Activated CD8-positive, alpha-beta memory T cell treated with anti-CD3 and anti-CD28 coated beads for 4 hours (primary cell): ENCODE measurements at places on chromosomes 3 and 15.

DNA sequence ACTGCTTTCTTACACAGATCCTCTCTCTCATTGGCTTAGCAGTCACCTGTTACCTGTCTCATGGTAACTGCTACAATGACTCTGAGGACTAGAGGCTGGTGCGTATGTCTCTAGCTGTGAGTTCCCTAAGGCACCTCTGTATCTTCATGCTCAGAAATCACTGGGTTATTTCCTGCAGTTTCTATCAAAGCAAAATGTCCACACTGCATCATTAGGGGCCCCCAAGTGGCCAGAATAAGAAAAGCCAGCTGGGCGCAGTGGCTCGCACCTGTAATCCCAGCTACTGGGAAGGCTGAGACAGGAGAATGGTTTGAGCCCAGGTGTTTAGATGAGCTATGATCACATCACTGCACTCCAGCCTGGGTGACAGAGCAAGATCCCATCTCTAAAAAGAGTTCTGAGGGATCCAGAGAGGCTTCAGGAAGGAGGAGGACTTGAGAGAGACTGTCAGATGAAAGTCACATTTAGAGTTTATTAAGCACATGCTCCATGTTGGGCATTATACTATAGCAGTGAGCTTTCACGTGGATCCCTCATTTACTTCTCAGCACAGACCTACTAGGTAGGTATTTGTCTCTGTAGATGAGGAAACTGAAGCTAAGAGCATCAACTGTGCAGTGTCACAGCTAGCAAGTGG, 2.3 kb upstream of the VPS18 start:
- DNase-seq: no peak

DNA sequence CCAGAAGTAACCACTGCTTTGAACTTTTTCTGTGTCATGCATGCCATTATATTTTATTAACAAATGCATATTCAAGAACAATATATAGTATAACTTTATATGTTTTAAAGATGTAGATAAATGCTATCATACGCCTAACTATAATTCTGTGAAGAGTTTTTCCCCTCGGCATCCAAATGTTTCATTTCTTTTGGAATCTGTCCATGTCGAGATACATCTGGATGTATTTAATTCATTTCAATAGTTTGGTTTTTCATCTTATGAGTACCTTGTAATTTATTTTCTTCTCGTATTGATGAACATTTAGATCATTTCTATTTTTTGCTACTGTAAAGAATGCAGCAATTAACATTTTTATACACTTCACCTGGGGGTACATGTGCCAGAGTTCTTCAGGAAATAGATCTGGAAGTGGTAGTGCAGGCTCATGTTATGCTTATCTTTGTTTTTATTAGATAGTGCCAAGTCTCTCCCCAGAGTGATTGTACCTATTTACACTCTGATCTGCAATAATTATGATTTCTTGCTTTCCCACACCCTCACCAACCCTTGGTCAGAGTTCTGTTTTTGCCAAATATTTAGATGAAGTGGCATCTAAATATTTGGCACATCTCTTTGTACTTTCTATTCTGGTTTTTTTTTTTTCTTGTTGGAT, 29.7 kb downstream of the USP13 start:
- no peak for DNase-seq

GRCh38 chr3:66083784-66084213, 45.1 kb upstream of the MAGI1 start:
- DNase-seq: no peak

DNA sequence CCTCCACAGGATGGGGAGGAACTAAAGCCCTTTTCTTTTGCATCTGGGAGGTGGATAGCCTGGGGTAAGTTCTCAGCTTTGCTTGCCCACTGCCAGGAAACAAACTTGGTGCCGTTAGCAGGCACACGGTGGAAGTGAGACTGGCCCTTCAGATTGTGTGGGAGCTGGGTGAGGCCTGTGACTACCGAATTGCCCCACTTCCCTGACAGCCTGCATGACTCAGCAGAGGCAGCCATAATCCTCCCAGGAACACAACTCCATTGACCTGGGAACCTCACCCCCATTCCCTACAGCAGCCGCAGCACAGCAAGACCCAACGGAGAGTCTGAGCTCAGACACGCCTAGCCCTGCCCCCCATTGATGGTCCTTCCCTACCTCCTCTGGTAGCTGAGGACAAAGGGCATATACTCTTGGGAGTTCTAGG, 282.6 kb downstream of the KLF13 start:
- DNase-seq: no peak

DNA sequence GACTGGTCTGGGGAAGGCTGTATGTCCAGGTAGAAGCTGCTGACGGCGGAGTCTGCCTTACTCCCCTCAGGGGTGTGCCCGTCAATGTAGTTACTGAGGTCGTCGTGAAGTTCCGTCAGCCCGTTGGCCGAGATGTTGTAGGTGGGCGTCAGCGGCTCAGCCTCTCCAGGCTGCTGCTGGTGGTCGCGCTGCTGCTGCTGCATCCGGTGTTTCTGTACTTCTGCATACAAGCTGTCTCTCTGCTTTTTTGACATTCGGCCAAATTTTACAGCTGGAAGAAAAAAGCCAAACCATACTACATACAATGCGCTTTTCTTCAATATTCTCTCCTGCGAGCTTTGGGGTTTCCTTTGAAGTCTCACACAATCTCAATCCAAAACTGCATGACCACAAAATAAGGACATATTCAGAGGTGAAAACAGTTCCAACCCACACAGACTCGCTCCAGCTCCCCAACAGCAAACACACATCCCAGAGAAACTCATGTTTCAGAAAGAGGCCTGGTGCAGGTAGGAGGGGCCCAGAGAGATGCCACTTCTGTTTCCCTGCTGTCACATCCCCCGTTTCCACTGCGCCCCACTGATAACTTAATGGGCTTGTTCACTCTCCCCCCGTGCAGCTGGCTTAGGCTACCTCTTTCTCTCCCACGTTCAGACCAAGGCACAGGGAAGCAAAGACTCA, 32.5 kb upstream of the ICE2 start:
- DNase-seq: no peak

DNA sequence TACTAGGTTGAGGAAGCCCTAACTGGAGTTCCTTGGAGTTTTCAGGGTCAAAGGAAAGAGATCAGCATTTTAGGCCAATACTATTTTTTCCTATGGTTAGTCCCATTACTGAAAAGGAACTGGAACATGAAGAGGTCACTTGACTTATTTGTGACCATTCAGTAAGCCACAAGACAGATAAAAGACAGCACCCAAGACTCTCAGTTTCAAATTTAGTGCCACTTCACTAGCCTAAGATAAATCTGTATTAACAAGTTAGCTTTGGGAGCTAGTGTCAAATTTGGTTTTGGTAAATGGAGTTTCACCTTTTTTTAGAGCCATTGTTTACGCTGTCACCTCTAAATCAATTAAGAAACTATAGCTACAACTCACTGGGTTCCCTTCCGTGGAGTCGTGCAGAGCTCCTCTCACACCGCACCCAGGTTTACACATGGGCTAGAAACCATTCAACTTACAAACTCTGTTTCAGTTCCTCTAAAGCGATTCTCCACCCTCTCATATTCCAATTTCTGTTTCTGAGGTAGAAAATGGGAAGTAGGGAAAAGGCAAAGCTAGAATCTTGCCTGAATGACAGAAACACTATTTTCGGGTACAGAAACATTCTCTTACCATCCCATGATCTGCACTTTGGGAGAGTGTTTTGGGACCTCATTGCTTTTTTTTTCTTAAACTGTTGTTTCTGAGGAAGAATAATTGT, 14.4 kb downstream of the CCDC32 start:
- DNase-seq: no peak

DNA sequence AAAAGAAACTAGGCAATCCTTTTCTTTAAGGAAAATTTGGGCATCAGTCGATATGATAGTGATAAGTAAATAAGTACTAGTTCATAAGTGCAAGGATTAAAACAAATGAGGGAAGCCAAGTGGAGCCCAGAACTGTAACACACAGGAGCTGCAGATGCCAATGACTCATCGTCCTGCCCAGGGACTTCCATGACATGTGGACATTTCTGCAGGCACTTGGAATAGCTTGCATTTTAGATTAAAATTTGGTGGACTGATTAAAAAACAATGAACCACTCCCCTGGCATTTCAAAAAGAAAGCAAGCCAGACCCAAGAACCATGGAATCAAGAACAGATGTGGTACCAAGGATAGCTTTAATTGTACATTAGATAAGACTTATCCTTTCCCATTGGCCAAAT, 2.9 kb downstream of the SAMD7 start:
- no peak for DNase-seq

DNA sequence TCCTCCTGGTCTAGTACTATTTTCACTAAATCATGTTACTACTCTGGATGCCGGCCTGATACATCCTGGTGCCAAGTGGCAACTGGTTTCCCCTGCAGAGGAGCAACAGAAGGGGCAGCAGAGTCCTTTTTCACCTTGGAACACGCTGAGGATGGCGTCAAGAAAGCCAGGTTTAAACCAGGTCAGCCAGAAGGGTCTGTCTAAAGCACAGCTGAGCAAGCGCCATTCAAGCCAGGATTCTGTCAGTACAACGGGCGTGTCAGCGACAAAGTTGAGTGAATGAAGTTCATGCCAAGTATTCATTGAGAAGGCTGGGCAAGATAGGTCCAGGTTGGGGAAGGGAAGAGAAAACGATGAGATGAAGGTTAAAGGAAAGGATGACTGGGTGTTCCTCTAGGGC, 88.2 kb downstream of the FBN1 start:
- no peak for DNase-seq

DNA sequence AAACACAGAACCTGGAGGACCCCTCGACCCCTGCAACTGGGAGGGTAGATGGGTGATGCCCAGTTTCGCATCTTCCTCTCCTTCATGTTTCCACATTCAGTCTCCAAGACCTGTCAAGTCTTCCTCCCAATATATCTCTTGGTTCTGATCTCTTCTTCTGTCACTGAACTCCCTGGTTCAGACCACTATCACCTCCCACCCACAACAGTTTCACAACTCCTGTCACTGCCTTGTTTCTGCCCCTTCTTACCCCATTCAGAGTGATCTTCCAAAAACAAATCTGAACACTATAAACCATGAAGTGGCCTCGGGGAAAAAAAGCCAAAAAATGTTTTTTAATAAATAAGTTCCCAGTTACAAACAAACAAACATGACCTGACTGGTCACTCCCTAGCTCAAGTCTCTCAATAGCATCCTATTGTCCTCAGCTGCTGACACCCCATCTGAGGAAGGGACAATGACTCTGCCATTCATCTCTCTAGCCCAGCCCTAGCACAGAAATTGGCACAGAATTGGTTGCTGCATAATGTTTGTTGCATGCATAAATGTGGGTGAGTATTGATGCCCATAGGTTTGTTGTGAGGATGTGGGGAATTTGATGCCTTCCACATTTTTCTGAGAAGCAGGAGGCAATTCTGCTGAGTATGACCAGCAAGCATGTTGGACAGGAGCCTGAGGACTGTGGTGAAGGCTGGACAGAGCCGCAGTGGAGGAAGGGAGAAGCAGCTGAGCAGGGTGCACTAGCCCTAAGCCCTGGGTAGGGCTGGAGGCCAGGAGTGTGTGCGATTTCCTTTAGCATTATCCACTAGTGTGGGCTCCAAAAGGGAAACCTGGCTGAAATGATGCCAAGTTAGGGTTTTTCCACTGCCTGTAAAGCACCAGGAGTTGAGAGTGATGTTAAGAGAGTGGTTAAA, 12.2 kb upstream of the XYLB start:
- DNase-seq: no peak

GRCh38 chr3:183824761-183825455, 469 bp downstream of the MAP6D1 start:
- no peak for DNase-seq

DNA sequence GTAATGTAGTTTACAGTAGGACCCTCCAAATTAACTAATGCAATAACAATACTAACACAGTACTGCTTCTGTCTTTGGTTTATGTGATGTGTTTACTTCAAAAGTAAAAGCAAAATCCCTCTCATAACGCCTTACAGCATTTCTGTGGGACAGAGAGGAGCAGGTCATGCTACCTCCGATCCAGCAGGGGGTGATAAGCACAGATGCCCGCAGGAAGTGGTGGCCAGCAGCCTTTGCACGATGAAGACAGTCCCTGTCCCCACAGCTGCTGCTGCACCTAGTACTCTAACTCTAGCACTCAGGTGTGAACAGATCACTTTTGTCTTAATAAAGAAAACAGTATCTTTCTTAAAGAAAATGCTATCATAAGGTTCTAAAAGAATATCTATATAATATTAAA, 38.3 kb downstream of the ANO10 start:
- DNase-seq: no peak

GRCh38 chr3:169405076-169405475, 258.4 kb downstream of the MECOM start:
- no peak for DNase-seq

DNA sequence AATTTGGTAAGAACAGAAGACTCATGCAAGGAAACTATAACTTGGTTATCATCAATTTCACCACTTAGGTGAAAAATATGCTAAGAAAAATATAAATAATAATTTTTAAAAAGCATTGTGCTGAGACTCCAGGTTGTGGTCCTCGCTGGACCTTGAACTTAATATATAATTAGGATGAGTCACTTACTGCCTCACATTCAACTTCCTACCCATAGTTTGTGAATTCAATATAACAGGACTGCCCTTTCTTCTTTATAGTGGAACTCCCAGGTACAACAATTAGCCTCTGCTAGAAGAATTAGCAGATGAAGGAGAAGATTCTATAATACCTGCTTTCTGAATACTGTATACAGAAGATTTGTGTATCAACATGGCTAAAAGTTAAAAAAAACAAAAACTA, 149.1 kb upstream of the SPRED1 start:
- no peak for DNase-seq

- DNase-seq: no peak
These were observed 14.3 kb downstream of the PARP14 start for GRCh38 chr3:122694966-122695365.

- no peak for DNase-seq
These were observed 29.6 kb upstream of the EHHADH start for GRCh38 chr3:185283374-185283935.

DNA sequence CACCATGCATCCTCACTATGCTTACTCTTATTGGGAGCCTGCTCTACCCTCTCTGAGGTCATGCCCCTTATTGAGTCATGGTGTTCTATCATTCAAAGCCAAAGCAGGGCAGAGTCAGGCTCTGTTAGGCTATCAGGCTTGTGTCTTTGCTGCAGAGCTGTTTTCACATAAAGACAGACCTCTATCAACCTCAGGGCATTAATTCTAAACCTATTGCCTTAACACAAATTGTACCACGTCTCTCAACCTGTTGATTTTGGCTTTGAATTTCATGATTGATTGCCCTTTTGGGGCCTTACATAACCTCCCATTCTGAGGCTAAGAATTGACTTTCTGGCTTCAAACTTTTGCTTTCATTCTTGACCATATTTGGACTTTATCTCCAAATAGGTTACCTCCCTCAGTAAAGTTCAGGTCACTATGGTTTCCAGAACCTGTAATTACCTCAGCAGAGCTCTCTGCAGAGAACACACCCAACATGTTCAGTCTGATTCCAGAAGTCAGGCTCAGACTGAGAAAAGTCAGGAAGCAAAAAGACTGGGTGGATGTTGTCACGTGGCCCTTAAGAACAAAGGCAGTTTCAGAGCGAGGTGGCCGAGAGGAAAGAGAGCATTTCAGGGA, 221.4 kb upstream of the NANOGP8 start:
- no peak for DNase-seq

DNA sequence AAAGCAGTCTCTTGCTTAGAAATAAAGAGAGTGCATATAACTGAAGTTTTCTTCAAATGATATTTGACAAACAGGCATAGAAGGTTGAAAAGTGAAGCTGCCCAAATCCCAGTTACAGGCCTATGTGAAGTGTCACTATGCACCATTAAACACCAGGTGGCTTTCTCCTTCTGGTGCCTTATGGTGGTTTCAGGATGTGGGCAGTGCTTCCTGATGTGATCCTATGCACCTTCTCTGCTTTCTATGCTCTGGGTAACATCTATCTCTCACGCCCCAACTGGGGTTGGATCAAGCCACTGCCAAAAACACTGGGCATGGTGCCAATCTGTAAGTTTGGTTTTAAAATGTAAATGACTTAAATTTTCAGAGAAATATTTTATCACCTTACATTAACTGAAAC, 744.7 kb downstream of the TUSC7 start:
- DNase-seq: no peak
